ENCODE measurements at places on chromosomes 6 and 20.

- no peak for DNase-seq
Measured at GRCh38 chr6:80249897-80250296, 143.4 kb downstream of the BCKDHB start.

- no peak for DNase-seq
Measured at GRCh38 chr20:34201531-34201930, 39.7 kb upstream of the ASIP start.

GRCh38 chr6:144725736-144726522 is 440.8 kb downstream of the UTRN start:
- DNase-seq, result no peak

DNA sequence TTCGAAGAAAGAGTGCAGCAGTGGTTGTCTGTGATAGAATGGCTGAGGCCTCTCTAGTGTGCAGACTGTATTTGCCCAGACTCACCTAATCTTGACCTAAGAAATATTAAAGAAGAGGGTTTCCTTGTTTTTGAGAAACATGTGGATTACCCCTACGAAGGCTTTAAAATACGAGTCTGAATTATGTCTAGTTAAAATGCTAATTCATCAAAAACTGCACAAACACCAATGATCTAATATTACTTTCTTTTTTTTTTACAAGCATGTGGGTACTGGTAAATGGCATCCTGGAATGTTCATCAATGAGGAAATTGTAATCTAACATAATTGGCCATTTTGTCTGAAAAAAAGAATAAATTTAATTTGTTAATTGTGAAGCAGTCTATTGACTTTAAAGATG is 510.9 kb downstream of the EPM2A start:
- no peak for DNase-seq

All from substantia nigra (tissue), 51 donors.